NCI-H526 (cell line): ENCODE measurements at places on chromosomes 3 and 15.

DNA sequence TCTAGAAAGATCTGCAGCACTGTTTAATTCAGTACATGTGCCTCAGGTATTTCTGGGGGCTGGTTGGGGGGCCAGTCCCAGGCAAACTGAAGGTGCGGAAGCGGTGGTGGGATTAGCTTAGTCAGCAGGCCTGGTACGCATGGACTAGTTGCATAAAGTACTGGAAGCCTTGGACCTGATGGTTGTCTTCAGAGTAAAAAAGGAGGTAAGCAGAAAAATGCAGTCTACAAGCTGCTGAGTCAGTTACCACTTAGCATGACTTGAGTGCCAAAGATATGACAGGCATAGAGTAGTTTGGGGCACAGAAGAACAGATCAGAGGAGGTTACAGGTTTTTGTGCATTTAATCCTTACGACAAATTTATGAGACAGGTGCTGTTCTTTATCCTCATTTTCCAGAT is 19.9 kb upstream of the GOLGA8J start:
- DNase-seq, result no peak

- DNase-seq, result no peak
Measured at GRCh38 chr3:106423321-106424225, 554.8 kb upstream of the CBLB start.

GRCh38 chr15:90994059-90994416 is 297 bp downstream of the PRC1 start:
- DNase-seq, result no peak

GRCh38 chr15:60917461-60918145 is 311.5 kb downstream of the RORA start:
- DNase-seq, result no peak

GRCh38 chr15:72197460-72198355 is at the start of gene GRAMD2A:
Gene GRAMD2A (minus strand): TSS chr15:72197787.
- DNase-seq, result peak; percentile 70

GRCh38 chr15:63226966-63227401 is 37.6 kb downstream of the RAB8B start:
- no peak for DNase-seq

DNA sequence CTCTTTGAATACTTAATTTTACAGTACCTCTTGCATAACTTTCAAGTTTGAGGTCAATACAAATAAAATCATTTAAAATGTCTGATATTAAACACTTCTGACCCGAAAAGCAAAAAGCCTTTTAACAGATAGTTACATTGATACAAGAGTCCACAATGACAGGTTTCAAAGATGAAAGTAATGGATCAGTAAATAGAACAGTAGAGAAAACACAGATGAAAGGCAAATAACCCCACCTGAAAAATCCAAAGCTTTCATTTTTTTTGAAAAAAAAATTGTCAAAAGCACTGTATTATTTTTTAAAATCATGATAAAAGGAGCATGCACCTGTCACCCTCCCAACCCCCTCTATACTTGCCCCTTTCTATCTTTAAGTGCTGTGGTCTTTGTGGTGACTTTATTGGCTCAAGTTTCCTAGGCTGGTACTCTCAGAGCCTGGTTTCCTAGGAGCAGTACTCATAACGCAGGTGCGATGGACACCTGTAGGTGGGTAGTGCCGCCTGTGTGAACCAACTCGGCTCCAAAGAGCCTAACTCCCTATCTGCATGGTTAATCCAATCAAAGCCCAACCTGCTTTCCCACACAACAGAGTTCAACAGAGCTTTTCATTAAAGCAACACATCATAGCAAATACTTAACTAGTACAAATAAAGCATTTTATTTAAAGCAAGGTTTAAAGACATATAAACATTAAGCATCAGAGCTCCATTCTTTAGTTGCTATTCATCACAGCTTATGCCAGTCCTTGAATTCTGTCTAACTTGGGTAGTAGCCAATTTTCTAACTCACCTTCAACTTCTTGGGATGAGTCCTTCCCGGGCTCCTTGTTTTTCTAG is 32.2 kb downstream of the LIPC start:
- DNase-seq, result peak; percentile 15

GRCh38 chr15:40302981-40303380 is 4.8 kb downstream of the PLCB2 start:
- DNase-seq, result no peak

DNA sequence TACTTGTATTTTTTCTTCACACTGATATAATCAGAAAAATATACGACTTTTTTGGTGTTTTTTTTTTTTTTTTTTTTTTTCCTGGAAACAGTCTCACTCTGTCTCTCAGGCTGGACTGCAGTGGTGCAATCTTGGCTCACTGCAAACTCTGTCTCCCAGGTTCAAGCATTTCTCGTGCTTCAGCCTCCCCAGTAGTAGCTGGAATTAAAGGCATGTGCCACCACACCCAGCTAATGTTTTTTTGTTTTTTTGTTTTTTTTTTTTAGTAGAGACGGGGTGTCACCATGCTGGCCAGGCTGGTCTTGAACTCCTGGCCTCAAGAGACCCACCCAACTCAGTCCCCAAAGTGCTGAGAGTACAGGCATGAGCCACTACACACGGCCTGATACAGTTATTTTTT is 20.8 kb upstream of the DNAAF4 start:
- no peak for DNase-seq

GRCh38 chr15:96046620-96047240 is 283.8 kb upstream of the NR2F2 start:
- DNase-seq, result no peak

GRCh38 chr15:88974392-88974791 is 61.2 kb upstream of the MFGE8 start:
- DNase-seq, result no peak

- no peak for DNase-seq
Measured at GRCh38 chr15:68206711-68207151, 1.6 kb upstream of the CALML4 start.

- DNase-seq, result no peak
Measured at GRCh38 chr3:104437131-104437750, 929.5 kb upstream of the ALCAM start.

DNA sequence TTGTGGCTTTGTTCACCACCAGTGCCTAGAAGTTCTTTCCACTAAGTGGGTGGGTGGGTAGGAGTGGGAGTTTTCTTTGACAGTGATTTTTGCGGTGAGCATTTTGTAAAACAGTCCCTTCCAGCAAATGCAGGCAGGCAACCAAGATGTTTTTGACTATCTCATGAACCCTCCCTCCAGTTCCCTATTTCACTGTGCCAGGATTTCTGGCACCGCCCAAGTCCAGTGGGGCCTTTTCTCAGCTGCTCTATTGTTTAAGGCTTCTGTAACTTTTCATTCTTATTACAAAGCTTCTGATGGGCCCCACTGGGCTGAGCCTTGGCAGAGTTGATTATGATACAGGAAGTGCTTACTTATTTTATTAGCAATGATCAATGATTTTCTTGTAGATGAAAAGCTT is 236.0 kb downstream of the EDEM1 start:
- no peak for DNase-seq

DNA sequence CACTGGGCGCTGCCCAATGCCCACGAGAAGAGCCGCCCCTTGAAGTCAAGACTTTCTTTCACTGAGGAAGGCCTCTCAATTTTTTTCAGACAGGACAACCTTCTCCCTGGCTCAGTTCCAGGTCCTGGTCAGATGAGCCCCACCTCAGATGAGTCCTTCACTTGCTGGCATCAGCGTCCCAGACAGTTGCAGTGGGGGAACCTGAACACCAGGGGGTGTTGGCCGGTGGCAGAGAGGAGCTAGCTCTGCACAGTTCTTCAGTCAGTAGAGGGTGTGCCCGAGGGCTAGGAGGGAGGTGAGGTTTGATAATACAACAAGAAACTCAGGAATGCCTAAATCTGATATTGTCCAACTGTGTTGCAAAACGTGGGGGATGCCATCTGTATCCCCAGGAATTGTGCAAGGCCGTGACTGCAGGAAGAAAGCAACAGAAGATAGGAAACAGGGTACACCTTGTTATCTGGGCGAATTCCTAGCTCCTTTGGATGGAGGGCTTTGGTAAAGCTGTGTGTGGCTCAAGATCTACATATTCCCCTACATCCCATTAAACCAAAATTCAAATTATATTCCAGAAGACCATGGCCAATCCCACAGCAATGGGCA is 34.3 kb downstream of the CCR3 start:
- peak; percentile 45 for DNase-seq

- DNase-seq, result no peak
Measured at GRCh38 chr3:42750834-42751233, 22.2 kb downstream of the CCDC13 start.

DNA sequence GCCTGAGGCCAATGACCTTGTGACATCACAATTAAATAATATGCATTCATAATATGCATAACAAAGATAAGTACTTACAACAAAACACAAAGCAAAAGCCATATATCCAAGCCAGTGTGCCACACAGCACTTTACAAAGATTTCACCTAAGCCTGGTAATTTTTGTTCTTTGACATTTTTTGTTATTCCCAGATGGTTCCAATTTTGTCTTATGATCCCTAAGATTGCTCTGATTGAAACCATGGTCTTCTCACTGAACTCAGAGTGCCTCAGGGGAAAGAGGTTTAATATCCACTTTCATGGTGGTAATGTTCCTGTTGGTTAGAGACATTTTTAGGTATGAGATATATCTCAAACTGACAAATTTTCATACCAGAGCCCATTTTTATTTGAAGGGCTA is 29.1 kb downstream of the RETNLB start:
- no peak for DNase-seq

DNA sequence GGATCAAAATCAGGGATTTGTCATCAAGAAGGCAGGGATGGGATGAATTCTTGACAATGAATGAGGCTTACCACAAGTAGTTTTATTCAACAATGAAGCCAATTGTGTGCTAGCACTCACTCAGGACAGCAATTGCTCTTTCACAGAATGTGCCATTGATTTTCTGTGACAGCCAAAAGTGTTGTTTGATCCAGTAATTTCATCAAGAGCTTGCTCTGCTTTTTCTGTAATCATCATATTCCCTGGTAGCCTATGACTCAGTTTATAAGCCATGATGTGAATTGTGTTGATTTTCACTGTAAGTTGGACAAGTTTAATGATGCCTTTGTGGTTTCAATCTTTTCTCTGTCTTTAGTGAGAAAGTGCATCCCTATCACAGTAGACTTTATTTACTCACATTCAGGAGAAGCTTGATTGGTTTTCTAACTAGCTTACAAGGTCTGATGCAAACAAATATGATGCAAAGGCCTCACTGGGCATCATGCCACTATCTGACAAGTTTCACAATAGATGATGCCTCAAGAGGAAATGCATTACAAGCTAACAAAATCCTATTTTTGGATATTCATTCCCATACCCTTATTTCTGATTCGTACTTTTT is 13.6 kb upstream of the CSRNP1 start:
- no peak for DNase-seq

- no peak for DNase-seq
Measured at GRCh38 chr3:127715532-127715931, 42.8 kb downstream of the ABTB1 start.

DNA sequence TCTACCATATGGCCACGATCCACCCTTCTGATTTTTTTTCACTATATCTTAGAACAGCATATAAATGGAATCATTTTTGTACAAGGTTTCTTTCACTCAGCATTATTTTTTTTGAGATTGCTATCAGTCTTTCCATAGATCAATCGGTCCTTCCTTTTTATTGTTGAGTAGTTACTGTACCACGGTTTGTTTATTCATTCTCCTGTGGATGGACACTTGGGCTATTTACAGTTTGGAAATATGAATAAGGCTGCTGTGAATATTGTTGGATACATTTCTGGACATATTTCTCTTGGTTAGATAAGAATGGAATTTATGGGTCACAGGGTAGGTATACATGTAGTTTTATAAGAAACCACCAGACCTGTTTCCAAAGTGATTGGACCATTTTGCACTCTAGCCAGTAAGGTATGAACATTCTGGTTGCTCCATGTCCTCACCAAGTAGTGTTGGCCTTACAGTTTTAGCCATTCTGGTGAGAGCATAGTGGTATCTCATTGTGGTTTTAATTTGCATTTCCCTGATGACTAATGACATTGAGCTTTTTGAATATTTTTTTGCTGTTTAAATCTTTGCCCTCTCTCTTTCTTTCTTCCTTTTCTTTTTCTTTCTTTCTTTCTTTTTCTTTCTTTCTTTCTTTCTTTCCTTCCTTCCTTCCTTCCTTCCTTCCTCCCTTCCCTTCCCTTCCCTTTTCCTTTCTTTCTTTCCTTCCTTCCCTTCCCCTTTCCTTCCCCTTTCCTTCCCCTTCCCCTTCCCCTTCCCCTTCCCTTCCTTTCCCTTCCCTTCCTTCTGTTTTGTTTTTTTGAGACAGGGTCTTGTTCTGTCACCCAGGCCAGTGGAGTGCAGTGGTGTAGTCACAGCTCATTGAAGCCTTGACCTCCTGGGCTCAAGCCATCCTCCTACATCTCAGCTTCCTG is 49.2 kb downstream of the LRRK1 start:
- DNase-seq, result no peak

DNA sequence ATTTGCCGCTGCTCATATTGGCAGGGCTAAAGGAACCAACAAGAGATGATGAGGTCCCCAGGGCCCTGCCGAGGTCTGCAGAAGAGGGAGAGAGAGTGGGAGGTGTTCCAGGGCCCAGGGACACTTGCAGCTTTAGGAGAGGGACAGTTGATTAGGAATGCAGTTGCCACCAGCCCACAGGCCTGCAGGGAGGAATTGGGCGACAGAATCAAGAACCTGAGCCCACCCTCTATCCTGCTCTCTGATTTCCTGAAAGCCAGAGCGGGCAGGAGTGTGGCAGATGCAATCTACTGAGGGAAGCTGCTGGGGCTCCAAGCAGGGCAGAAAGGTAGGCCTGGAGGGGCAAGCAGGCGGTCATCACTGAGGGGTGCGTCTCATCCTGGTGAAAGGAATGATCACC is 12.1 kb upstream of the PRR23E start:
- DNase-seq, result no peak

- DNase-seq, result peak; percentile 76
Measured at GRCh38 chr3:177777699-177778098, 580.4 kb upstream of the TBL1XR1 start.

GRCh38 chr3:191348098-191348497 is 17.8 kb upstream of the UTS2B start:
- DNase-seq, result no peak

DNA sequence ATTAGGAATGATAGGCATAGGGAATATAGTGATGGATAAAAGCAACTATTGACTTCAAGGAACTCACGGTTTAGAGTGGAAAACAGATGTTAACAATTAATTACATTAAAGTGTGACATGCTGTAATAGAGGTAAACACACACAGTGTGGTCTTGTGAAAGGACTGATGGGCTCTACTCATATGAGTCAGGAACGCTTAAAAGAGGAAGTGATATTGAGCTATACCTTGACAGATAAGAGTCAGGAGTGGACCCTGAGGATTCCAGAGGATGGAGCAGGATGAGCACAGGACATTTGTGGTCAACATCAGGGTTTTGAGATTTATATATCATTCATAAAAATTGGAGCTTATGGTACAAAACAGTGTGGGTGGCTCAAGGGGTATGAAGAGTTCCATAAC is 11.0 kb downstream of the EXOG start:
- DNase-seq, result no peak

- no peak for DNase-seq
Measured at GRCh38 chr3:38630606-38631005, 18.9 kb downstream of the SCN5A start.

GRCh38 chr3:156689608-156690007 is 15.2 kb downstream of the TIPARP start:
- DNase-seq, result no peak
